Spleen (tissue), 13 donors: ENCODE measurements at places on chromosomes 13 and 19. TPM values are rescaled to one million over a fixed set of nuclear protein-coding genes. Genes with fewer than 3 reads are reported as not detected.

DNA sequence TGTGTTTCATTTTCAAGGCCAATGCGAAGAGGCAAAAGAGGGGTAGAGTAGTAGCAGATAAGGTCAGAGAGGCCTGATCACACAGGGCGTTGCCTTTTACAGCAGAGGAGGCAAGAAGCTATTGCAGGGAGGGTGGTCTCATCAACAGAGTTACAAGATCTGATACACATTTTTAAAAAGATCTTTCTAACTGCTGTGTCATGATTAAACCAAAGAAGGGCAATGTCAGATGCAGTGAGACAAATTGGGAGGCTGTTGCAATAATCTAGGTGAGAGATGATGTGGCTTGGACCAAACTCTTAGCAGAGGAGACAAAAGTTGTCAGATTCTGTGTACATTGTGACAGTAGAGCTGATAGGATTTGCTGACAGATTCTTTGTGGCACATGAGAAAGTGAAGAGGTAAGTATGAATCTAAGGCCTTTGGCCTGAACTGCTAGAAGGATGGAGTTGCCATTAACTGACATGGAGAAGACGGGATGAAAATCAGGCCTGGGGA lies 13.0 kb upstream of the LRRC63 start:
- peak overlapping the region; percentile 71 for H3K27ac ChIP-seq
- H3K36me3 ChIP-seq: no peaks in the 10 kb centered on the region

GRCh38 chr19:45526143-45526542 lies 18.9 kb downstream of the VASP start:
- no peak overlapping the region for H3K27ac ChIP-seq
- DNase-seq: no peak
- H3K36me3 ChIP-seq: peaks cover 69% of the 10 kb centered on the region
- no peaks in the 10 kb centered on the region for H3K27me3 ChIP-seq
- H3K4me3 ChIP-seq: no peak overlapping the region

DNA sequence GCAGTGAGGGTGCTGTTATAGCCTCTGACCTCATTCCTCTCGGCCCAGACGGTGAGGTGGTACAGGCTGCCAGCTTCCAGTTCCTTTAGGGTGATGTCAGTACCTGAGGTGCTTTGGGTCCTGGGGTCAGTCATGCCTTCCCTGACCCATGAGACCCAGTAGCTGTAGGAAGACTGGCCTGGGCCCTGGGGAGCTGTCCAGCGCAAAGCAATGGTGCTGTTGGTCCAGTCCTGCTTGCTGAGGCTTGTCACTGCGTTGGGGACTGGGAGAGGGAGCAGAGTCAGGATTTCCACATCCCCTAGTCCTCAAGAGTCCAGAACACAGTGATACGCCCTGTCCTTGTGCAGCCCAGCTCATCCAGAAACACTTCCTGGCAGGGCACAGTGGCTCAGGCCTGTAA lies 10.7 kb downstream of the PTPRH start:
- no peaks in the 10 kb centered on the region for H3K27me3 ChIP-seq
- H3K4me1 ChIP-seq: no peaks in the 10 kb centered on the region
- H3K4me3 ChIP-seq: no peak overlapping the region
- peak overlapping the region; percentile 67 for H3K27ac ChIP-seq
- no peak for DNase-seq
- no peaks in the 10 kb centered on the region for H3K36me3 ChIP-seq

GRCh38 chr13:94249512-94249911 lies 230.0 kb downstream of the DCT start:
- H3K27ac ChIP-seq: no peak overlapping the region
- no peaks in the 10 kb centered on the region for H3K36me3 ChIP-seq
- no peak for DNase-seq

CCL25 gene
- total RNA-seq: not detected

DNA sequence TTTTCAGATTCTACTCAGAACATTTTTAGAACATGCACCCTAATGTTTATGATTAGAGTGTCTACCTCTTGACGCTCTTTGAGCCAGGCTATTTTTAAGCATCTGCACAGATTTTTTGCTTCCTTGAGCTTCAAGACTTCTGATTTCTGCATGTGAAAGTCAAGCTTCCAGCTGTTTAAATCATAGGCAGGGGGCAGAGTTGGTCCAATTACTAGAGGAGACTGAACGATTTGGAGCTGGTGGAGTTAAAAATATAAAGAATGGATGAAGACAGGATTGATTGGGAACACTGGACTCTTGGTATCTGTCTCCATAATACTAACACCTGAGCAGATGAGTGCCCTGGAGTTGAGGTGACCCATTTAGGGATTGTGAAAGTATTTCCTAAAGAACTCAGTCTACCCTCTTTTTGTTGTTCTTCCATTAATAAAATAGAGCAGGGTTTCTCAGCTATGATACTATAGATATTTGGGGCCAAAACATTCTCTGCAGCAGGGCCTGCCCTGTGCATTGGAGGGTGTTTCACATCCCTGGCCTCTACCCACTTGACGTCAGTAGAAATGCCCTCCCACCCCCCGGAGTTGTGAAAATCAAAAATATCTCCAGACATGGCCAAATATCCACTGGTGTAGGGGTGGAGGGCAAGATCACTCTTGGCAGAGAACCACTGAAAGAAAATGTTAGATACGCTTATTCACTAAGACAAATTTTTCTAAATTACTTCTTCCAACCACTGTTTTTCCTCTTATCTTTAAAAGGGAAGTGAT lies 160.1 kb downstream of the COG6 start:
- no peaks in the 10 kb centered on the region for H3K4me1 ChIP-seq
- no peak for DNase-seq
- H3K27me3 ChIP-seq: no peaks in the 10 kb centered on the region
- no peak overlapping the region for H3K4me3 ChIP-seq
- H3K27ac ChIP-seq: no peak overlapping the region

GRCh38 chr19:29812881-29813275 lies 1.1 kb downstream of the CCNE1 start:
- no peaks in the 10 kb centered on the region for H3K36me3 ChIP-seq
- H3K27ac ChIP-seq: no peak overlapping the region
- peak; percentile 78 for DNase-seq
- H3K4me1 ChIP-seq: no peaks in the 10 kb centered on the region
- peak overlapping the region; percentile 37 for H3K4me3 ChIP-seq

DNA sequence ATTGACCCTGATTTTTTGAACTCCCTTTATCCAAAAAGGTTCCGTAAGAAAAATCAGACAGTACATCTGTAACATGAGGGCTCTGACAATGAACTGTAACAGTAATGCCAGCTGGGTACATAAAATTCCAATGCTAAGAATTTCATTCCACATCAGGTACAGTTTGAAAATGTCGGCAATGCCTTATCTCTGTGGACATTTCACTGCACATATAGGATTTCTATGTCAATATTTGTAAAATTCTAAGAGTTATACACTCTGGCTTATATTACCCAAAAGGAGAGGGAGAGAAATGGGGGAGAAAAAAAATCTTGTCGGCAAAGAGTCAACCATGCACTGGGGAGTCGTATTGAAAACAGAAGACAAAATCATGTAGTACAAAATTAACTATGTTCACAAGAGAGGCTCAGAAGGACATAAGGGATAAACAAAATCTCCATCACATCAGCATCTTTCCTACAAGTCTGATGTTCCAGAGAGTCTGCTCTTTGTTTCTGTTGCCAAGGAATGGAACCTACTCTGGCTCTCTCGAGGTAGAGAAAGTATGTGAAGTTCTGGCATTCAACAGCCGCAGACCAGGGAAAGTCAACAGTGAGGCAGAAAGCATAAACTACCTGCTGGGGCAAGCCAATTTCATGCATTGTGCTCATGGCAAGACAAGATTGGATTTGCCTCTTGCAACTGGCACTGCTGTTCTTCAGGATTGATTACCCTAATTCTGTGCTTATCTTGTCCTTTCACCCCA lies 72.4 kb downstream of the STARD13 start:
- no peaks in the 10 kb centered on the region for H3K36me3 ChIP-seq
- no peak for DNase-seq
- H3K27me3 ChIP-seq: no peaks in the 10 kb centered on the region
- no peak overlapping the region for H3K4me3 ChIP-seq
- peaks cover 2% of the 10 kb centered on the region for H3K4me1 ChIP-seq

DNA sequence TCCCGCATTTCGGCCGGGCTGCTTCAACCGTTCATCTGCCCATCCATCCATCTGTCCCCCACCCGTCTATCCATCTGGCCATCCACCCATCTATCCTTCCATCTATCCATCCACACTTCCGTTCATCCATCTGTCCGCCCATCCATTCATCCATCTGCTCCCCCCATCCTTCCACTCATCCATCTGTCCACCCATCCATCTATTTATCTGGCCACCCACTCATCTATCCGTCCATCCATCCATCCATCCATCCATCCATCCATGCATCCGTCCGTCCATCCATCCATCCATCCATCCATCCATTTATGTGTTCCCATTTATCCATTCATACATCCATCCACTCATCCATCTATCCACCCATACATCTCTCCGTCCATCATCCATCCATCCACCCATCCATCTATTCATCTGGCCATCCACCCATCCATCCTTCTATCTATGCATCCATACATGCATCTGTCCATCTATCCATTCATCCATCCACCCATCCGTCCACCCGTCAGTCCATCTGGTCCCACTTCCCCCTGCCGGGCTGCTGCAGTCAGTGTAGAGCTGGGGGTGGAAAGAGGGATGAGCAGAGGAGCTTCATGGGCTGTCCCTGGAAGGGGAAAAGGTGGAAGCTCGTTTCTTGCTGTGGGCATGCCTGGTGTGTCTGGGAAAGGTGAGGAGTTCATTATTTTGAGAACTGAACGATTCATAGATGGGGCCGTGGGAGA lies 722 bp downstream of the HSD11B1L start:
- H3K27me3 ChIP-seq: no peaks in the 10 kb centered on the region
- H3K27ac ChIP-seq: peak overlapping the region; percentile 93
- no peak for DNase-seq
- H3K36me3 ChIP-seq: no peaks in the 10 kb centered on the region
- H3K4me1 ChIP-seq: peaks cover 32% of the 10 kb centered on the region

GRCh38 chr13:71799324-71799723 lies 67.7 kb downstream of the DACH1 start:
- DNase-seq: no peak
- no peaks in the 10 kb centered on the region for H3K36me3 ChIP-seq
- no peak overlapping the region for H3K27ac ChIP-seq
- H3K4me3 ChIP-seq: no peak overlapping the region
- H3K27me3 ChIP-seq: no peaks in the 10 kb centered on the region

DNA sequence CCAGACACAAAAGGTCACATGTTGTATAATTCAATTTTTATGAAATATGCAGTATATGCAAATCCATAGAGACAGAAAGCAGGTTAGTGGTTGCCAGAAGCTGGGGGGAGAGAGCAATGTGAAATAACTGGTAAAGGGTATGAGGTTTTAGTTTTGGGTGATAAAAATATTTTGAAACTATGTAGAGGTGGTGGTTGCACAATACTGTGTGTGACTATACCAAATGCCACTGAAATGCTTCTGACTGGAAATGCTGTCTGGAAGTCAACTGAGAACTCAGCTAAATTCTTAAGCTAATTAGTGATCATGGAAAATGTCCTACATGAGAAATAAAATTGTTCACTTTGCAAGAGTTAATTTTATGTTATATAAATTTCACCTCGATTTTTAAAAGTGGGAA lies 65.3 kb upstream of the RXFP2 start:
- H3K36me3 ChIP-seq: no peaks in the 10 kb centered on the region

GRCh38 chr13:78816154-78816553 lies 157.2 kb upstream of the OBI1 start:
- no peak for DNase-seq
- H3K4me3 ChIP-seq: no peak overlapping the region
- no peak overlapping the region for H3K27ac ChIP-seq
- no peaks in the 10 kb centered on the region for H3K36me3 ChIP-seq

DNA sequence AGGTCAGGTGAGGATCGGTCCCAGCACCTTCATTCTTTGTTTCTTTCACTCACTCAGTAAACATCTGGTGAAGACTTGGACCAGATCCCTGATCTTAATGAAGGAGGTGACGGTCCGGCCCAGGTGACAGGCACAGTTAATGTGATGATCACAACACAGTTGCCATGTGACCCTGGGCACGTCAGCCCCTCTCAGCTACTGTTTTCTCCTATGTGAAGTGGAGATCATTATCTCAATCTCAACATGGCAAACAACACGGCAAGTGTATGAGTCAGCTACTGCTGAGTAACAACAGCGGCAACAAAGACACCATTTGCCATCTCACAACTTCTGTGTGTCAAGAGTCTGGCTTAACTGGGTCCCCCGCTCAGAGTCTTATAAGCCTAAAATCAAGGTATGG lies 74.6 kb downstream of the GNG7 start:
- peak overlapping the region; percentile 82 for H3K27ac ChIP-seq
- no peak overlapping the region for H3K4me3 ChIP-seq
- no peak for DNase-seq
- H3K4me1 ChIP-seq: peaks cover 90% of the 10 kb centered on the region

SIGLEC8 gene
- 4.3 TPM for total RNA-seq

- no peaks in the 10 kb centered on the region for H3K4me1 ChIP-seq
- no peak for DNase-seq
- H3K4me3 ChIP-seq: no peak overlapping the region
- no peak overlapping the region for H3K27ac ChIP-seq
- H3K36me3 ChIP-seq: peaks cover 37% of the 10 kb centered on the region
These were observed 9.1 kb downstream of the ZNF555 start for GRCh38 chr19:2850256-2850925.

DNA sequence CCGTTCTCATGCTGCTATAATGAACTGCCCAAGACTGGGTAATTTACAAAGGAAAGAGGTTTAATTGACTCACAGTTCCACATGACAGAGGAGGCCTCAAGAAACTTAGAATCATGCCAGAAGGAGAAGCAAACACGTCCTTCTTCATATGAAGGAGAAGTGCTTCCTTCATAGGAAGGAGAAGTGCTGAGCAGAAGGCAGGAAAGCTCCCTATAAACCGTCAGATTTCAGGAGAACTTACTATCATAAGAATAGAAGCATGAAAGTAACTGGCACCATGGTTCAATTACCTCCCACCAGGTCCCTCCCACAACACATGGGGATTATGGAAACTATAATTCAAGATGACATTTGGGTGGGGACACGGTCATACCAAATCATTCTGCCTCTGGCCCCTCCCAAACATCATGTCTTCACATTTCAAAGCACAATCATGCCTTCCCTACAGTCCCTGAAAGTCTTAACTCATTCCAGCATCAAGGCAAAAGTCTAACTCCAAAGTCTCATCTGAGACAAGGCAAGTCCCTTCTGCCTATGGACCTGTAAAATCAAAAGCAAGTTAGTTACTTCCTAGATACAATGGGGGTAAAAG lies 10.6 kb downstream of the ACOD1 start:
- H3K4me1 ChIP-seq: no peaks in the 10 kb centered on the region
- no peak overlapping the region for H3K27ac ChIP-seq

DNA sequence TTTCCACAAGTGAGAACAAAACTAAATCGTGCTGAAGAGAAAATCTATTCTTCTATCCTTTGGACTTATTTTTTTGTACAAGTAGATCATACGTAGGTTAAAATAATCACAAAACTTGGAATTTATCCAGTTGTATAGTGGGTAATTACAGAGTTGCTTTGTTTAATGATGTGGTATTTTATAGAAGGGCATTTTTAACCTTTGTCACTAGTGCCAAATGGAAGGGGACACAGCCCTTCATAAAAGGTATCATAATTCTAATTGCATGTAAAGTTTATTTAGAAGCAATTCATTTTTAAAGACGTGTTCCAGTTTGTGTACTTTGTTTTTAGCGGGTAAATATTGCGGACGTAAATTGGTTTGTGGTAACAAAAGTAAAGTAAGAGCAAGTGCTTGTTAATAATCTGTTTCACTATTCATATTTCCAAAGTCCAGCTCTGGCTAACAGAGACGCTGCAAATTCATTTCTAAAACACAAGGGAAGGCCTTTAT lies 99.5 kb downstream of the ERCC5 start:
- DNase-seq: no peak
- no peak overlapping the region for H3K27ac ChIP-seq
- no peaks in the 10 kb centered on the region for H3K27me3 ChIP-seq
- no peak overlapping the region for H3K4me3 ChIP-seq
